ENCODE measurements at places on chromosomes 2 and 18. TPM values are rescaled to one million over a fixed set of nuclear protein-coding genes. Genes with fewer than 3 reads are reported as not detected.

DNA sequence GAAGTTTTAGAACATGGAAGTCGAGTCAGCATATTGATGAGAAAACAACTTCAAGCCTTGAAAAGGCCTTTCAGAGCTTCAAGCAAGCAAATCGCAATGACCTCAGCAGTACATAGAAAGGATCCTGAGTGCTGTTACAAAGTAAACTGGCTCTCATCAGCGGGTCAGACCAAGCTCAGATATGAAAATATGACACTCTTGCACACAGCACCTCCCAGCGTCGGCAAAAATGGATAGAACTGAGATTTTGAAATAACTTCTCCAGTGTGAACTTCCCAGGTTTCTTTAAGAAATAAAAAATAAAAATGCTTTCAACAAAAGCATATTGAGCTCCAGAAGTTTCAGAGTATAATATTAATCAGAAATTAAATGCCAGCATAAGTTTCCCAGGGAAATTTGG is 296.9 kb downstream of the FBXO15 start:
- DNase-seq, result no peak

FBXO48 gene
- polyA plus RNA-seq, result 0.64 TPM

DNA sequence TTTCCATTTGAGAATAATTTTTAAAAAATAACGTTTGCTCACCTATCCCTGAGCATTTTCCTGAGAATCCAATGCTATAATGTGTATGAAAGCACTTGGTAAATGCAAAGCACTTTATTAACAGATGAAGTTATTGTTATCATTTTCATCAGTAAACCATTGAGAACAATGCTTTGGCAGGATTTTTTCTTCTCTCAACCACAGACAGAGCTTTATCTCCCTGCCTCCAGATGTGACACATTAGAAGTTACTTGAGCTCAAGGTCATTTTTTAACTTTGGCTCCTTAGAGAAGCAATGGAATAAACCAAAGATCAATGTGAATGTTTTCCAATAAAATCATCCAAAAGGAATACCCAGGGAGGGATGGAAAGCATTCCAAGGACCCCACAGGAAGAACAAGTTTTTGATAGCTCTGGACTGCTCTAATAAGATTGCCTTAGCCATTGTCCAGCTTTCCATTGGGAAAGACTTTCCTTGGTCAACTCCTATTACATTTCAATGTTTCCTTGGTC is 118.9 kb upstream of the NT5C1B start:
- no peak for DNase-seq

DNA sequence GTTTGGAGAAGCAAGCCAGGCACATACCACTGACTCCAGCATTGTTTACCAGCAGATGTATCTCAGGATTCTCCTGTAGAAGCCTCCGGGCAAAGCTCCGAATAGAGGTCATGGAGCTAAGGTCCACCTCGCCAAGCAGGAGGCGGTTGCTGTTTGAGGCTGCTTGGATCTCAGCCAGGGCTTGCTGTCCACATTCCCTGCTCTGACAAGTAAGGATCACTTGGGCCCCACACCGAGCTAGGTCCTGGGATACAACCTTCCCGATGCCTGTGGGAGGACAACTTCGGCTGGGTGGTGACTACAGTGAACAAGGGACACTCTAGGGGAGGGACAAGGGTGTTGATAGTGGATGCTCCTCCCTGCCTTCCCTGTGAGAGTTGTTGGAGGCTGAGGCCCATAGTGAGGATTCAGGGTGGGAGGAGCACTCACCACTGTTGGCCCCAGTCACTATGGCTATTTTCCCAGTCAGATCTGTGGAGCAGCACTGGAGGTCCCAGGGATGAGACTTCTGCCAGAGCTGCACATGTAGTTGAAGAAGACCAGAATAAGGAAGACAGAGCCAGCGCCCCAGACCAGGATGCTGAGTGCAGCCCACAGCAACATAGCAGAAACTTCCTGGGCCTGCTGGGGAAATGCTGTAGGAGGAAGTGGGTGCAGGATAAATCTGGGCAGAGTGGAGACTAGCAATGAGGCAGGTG is 8.3 kb downstream of the C2orf81 start:
- DNase-seq, result no peak

DNA sequence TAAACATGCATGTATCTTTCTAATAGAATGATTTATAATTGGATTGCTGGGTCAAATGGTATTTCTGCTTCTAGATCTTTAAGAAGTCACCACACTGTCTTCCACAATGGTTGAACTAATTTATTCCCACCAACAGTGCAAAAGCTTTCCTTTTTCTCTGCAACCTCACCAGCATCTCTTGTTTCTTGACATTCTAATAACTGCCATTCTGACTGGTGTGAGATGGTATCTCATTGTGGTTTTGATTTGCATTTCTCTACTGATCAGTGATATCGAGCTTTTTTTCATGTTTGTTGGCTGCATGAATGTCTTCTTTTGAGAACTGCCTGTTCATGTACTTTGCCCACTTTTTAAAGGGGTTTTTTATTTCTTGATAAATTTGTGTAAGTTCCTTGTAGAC is 182.5 kb downstream of the ANKRD44 start:
- DNase-seq, result no peak

GPBAR1 gene
- 0.39 TPM for polyA plus RNA-seq

All from brain (organoid and tissue), 16 donors.